Activated CD4-positive, alpha-beta T cell treated with anti-CD3 and anti-CD28 coated beads, Interleukin-2, amount 10 ng/mL, durations not matched to agents 7 days and 5 days (primary cell): ENCODE measurements at places on chromosomes 7 and 10. TPM values are rescaled to one million over a fixed set of nuclear protein-coding genes. Genes with fewer than 3 reads are reported as not detected.

Gene C10orf67
- not detected for total RNA-seq

Gene ZNF467
- total RNA-seq: 0.32 TPM

Gene HOXA10
- total RNA-seq: not detected

DNA sequence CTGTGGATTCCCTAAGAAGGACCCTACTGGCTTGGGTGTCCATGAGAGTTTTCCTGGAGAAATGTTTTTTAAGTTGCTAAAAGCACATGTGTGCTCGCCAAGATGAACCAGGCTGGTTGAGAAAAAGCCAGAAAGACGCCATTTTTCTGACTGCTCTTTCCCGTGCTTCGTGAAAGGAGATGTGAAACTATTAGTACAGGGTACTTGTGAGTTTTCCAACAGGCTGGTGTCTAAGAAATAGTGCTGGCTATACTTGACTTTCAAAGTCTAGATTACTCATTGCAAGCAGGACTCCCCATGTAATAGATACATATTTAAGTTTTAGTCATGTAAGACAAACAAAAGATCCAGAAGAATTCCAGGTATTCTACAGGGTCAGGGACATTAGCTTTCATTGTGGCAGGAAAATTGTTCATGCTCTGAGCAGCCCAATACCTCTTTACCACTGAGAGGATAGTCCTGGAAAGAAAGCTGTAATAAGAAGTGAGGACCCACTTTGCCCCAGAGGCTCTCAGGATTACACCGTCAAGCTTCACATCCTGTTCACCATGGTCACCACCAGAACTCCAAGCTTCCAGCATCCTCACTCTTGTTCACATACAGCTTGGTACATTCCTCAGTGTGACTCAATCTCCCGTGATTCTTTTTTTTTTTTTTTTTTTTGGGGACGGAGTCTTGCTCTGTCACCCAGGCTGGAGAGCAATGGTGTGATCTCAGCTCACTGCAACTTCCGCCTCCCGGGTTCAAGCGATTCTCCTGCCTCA is 43.8 kb upstream of the ICA1 start:
- H3K36me3 ChIP-seq: no peaks in the 10 kb centered on the region
- no peak overlapping the region for H3K27ac ChIP-seq
- no peak for DNase-seq
- H3K27me3 ChIP-seq: peaks cover 3% of the 10 kb centered on the region
- H3K4me1 ChIP-seq: no peaks in the 10 kb centered on the region

- H3K4me1 ChIP-seq: peaks cover 18% of the 10 kb centered on the region
- no peak overlapping the region for H3K27ac ChIP-seq
- DNase-seq: no peak
- no peak overlapping the region for H3K4me3 ChIP-seq
- H3K36me3 ChIP-seq: peaks cover 44% of the 10 kb centered on the region
These were observed 113.3 kb downstream of the CYTH3 start for GRCh38 chr7:6159097-6159483.

GRCh38 chr7:135822376-135822775 is 73.8 kb upstream of the FAM180A start:
- DNase-seq: no peak
- H3K27ac ChIP-seq: no peak overlapping the region
- peaks cover 2% of the 10 kb centered on the region for H3K27me3 ChIP-seq
- no peaks in the 10 kb centered on the region for H3K36me3 ChIP-seq
- H3K4me1 ChIP-seq: no peaks in the 10 kb centered on the region
- no peak overlapping the region for H3K4me3 ChIP-seq

- H3K4me3 ChIP-seq: no peak overlapping the region
- H3K27me3 ChIP-seq: no peaks in the 10 kb centered on the region
- no peaks in the 10 kb centered on the region for H3K4me1 ChIP-seq
- H3K36me3 ChIP-seq: no peaks in the 10 kb centered on the region
- H3K27ac ChIP-seq: no peak overlapping the region
These were observed 274.4 kb downstream of the THSD7A start for GRCh38 chr7:11557627-11558026.

- H3K4me1 ChIP-seq: no peaks in the 10 kb centered on the region
- H3K36me3 ChIP-seq: peaks cover 10% of the 10 kb centered on the region
- H3K27me3 ChIP-seq: no peaks in the 10 kb centered on the region
- H3K27ac ChIP-seq: no peak overlapping the region
- DNase-seq: no peak
These were observed 7.0 kb upstream of the FUOM start for GRCh38 chr10:133364645-133365431.

DNA sequence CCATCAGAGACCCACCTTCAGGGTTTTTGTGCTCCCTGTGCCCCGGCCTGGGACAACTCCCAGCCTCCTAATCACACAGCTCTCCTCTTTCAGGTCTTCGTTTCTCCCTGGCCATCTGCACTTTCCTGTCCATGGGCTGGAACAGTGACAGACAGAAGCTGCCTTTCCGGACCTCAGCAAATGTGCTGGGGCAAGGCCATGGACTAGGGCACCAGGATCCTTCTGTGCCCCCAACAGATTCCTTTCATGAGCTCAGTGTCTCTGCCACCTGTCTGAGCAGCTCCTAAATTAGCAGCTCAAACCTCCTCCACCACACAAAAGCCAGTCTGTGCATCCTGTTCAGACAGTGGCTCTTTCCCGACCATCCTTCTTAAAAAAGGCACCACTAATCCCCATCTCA is 41.9 kb upstream of the FRMD4A start:
- no peaks in the 10 kb centered on the region for H3K4me1 ChIP-seq
- H3K36me3 ChIP-seq: no peaks in the 10 kb centered on the region
- peaks cover 43% of the 10 kb centered on the region for H3K27me3 ChIP-seq
- no peak overlapping the region for H3K27ac ChIP-seq

GRCh38 chr10:74024600-74024999 is 26.7 kb downstream of the VCL start:
- H3K27me3 ChIP-seq: no peaks in the 10 kb centered on the region
- H3K27ac ChIP-seq: no peak overlapping the region
- peaks cover 26% of the 10 kb centered on the region for H3K4me1 ChIP-seq
- no peak for DNase-seq
- no peak overlapping the region for H3K4me3 ChIP-seq

DNA sequence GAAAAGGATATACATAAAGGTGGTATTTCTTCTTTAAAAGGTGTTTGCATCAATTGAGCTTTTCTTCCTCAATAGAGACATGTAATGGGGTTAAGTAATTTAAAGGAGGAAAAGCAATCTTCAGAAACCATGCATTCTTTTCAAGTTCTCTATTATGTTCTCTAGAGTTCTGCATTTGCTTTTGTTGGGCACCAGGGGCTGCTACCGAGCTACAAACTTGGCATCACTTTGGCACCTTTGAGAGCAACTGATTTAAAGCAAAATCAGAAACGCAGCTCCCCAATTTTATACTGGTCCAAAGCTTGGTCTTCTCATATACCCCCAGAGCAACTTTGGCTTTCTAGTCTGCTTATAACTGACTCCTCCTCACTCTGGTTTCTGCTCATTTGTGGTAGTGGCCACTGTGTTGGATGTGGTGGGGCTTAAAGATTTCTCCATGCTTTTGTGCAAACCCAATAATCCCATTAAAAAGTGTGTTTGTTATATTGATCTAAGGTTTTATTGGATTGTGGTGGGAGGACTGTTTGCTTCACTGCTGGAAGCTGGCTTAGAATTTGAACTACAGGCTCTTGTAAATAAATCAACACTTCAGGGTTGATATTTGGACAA is 712.1 kb downstream of the PHTF2 start:
- no peaks in the 10 kb centered on the region for H3K36me3 ChIP-seq
- no peak overlapping the region for H3K27ac ChIP-seq
- DNase-seq: no peak
- no peaks in the 10 kb centered on the region for H3K27me3 ChIP-seq

GRCh38 chr7:99112097-99112496 is 31.8 kb downstream of the SMURF1 start:
- peak overlapping the region; percentile 26 for H3K27ac ChIP-seq
- DNase-seq: no peak
- H3K27me3 ChIP-seq: no peaks in the 10 kb centered on the region
- H3K4me3 ChIP-seq: no peak overlapping the region
